B cell (primary cell): ENCODE measurements at places on chromosomes 12 and 14.

- DNase-seq = no peak
Observed at GRCh38 chr14:101470266-101470665, 91.0 kb upstream of the DIO3 start.

DNA sequence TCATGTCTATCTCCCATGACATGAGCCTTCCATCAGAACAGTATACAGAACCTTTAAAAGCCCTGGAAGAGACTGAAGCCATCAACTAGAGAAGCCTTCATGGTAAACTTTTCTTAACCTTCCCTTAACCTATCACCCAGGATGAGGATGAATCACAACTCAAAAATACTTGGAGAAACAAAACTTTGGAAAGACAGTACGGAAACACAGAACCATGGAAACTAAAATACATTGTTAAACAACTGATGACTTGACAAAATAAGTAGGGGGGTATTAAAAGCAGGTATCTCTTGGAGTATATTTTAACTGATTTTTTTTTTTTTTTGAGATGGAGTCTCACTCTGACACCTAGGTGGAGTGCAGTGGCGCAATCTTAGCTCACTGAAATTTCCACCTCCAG lies 8.7 kb downstream of the TM7SF3 start:
- DNase-seq = no peak

DNA sequence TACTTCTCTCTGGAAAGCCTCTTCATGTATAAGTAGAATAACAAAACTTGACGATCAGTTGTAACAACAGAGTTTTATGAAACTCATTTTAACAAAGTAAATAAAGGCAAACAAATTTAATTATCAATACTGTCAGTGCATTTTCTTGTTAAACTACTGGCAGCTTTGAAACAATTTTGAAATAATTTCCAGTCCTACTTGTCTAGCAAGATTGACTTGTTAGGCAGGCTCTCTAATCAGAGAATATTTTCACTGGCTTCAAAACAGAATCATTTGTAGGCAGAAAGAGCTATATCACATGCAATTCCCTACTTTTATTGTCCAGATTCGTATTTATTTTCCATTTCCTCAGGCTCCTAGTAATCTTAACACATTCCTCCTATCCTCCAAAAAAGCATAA lies 45.9 kb upstream of the SLC6A13 start:
- no peak for DNase-seq

GRCh38 chr12:54025499-54026405 lies 2.5 kb upstream of the HOXC6 start:
- no peak for DNase-seq

DNA sequence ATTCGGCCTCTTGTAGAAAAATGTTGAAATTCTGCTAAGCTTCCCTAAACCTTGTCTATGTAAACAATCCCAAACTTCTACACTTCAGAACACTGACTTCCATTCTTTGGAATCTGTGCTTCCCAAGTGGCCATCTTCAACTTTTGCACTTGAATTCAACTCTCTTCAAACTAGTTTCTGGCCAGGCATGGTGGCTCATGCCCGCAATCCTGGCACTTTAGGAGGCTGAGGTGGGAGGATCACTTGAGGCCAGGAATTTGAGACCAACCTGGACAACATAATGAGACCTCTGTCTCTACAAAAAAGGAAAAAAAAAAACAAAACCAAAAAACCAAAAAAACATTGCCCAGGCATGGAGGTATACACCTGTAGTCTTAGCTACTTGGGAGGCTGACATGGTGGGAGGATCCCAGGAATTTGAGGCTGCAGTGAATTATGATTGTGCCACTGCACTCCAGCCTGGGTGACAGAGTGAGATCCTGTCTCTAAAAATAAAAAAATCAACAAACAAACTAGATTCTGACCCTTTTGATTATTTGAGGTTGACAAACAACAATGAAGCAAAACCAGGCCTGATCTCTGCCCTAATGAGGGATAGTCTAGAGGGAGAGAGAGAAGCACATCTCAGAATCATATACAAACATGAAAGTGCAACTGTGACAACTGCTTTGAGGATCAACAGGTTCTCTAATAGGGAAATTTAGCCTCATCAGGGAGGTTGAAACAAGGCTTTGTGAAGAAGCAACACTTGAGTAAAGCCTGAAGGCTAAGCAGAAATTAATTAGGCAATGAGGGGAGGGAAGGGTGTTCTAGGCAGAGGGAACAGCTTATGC lies 11.6 kb upstream of the C12orf75 start:
- DNase-seq = no peak

GRCh38 chr12:21644516-21644915 lies 13.1 kb downstream of the LDHB start:
- DNase-seq = no peak

GRCh38 chr14:32934073-32934880 lies 4.4 kb upstream of the NPAS3 start:
- peak; percentile 8 for DNase-seq
